ENCODE measurements at places on chromosomes 16 and 17. TPM values are rescaled to one million over a fixed set of nuclear protein-coding genes. Genes with fewer than 3 reads are reported as not detected.

Gene BRIP1
- total RNA-seq = 10.2 TPM

Gene NPIPA5
- 12.7 TPM for total RNA-seq

Gene P3H4
- total RNA-seq = 42.3 TPM

Gene NGFR
- 25.5 TPM for total RNA-seq

Gene ASGR2
- total RNA-seq = not detected

Gene SLFN13
- 8.6 TPM for total RNA-seq

Gene PSMD11
- 131 TPM for total RNA-seq

Gene CCL16
- total RNA-seq = not detected

Gene CCL4L2
- total RNA-seq = not detected

Gene CBX2
- total RNA-seq = 0.67 TPM

Gene MT1E
- 468 TPM for total RNA-seq

Gene WNT9B
- not detected for total RNA-seq

Gene JPH3
- total RNA-seq = not detected

GRCh38 chr16:80056324-80056723, 455.8 kb upstream of the MAF start:
- no peak for DNase-seq

DNA sequence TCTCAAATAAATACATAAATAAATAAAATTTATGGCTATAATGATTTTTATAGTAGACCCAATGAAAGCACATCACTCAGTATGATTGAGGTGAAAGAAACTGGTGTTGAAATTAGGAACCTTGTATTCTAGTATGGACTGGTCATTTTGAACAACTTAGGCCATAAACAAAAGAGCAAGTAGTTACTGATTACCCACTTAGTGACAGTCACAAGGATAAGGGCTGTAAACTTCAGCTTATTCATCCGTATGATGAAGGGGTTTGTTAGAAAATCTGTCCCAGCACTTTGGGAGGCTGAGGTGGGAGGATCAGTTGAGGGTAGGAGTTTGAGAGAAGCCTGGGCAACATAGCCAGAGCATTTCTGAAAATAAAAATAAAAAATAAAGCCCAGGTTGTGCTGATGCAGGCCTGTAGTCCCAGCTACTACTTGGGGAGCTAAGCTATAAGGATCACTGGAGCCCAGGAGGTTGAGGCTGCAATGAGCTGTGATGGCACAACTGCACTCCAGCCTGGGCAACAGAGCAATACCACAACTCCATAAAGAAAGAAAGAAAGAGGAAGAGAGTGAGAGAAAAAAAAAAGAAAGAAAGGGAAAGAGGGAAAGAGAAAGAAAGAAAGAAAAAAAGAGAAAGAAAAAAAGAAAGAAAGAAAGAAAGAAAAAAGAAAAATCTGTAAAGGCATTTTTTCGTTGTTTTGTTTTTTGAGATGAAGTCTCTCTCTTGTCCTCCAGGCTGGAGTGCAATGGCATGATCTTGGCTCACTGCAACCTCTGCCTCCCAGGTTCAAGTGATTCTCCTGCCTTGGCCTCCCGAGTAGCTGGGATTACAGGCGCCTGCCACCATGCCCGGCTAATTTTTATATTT, 4.2 kb upstream of the SPAG9 start:
- no peak for DNase-seq

DNA sequence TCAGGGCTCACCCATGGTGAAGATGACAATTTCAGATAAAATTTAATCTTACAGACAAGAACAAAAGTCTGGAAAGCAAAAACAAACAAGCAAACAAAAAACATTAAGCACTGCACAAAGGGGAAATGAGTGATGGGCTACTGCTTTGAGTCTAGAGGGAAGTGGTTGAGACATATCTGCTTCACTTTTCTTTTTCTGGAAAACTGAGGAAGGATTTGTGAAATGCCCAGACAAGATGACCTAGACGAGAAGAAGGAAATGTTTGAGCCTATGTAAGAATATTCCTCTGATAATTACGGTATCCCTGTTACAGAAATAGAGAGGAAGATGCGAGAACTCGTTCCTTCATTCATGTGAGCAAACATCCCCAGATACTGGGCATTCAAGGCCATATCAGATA, 11.5 kb upstream of the HYDIN start:
- DNase-seq = no peak

DNA sequence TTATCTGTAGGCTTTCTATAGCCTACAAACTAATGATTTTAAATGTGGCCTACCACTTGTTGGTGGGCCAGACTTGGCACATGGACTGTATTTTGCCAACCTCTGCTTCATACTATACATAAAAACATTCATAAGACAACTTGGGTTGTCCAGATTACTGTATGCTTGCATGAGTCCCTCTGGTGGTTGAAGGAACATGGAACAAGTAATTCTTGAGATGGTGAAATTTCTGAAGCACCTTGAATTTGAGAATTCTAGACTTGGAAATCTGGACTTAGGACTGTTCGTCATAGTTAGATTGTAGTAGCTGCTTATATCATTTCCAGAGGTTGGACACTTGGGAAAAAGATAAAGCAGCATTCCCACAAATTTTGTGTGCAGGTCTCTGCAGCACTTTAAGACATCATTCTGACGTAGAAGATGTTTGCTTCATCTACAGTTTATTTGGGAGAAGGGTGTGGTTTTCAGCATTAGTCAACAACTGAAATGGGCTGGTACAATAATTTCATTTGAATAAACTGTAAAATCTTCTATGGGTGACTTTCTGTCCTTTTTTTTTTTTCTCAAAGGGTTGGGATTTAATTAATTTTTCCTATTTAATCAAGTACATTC, 31.2 kb downstream of the NFATC3 start:
- peak; percentile 20 for DNase-seq

- peak; percentile 35 for DNase-seq
Observed at GRCh38 chr16:84700446-84701300, 873 bp downstream of the USP10 start.

DNA sequence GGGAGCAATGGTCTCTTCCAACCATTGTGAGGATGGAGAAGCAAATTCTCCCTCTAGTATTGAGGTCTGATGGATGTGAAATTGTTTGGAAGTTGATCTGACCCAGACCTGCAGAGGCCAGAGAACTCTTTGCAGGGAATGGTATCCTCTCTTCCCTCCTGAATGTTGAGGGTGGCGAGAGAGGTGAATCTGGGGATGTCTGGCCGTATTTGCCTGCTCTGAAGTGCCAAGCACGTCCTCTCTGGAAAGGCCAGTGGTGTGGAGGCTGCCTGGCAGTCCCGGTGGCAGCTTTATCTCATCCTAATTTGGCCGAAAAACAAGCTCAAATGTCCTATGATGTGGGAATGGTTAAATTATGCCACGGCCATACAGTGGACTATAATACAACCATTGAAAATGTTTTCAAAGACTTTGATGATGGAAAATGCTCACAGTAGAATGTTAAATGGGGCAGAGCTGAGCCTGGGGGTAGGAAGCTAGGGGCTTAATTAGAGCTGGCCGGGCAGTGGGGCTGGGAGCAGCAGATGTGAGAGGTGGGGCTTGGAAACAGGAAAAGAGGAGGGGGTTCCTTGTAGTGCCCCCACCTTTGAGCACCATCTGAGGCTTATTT, 30.8 kb downstream of the WSCD1 start:
- no peak for DNase-seq

GRCh38 chr16:52825892-52826291, 226.8 kb downstream of the CHD9NB start:
- DNase-seq = peak; percentile 38

DNA sequence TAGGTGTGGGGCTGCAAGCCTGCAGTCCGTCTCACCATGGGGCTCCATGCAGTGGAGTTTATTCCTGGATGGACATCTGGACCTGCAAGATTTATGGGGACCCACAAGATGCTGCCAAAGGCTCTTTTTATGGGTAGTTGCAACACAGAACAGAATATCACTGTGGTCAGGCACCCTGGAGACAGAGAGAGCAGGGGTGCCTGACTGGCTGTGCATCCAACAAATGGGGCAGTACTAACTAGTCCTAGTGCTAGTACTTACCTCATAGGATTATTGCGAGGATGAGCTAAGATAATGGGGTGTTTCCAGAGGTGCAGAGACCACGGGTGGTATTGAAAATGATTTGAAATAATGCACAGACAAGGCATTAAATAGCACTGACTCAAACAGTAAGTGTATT, 42.4 kb upstream of the MMP2 start:
- DNase-seq = no peak

GRCh38 chr16:31190818-31191444, 11.0 kb downstream of the FUS start:
- no peak for DNase-seq

- no peak for DNase-seq
Observed at GRCh38 chr16:87391324-87391949, 699 bp upstream of the MAP1LC3B start.

DNA sequence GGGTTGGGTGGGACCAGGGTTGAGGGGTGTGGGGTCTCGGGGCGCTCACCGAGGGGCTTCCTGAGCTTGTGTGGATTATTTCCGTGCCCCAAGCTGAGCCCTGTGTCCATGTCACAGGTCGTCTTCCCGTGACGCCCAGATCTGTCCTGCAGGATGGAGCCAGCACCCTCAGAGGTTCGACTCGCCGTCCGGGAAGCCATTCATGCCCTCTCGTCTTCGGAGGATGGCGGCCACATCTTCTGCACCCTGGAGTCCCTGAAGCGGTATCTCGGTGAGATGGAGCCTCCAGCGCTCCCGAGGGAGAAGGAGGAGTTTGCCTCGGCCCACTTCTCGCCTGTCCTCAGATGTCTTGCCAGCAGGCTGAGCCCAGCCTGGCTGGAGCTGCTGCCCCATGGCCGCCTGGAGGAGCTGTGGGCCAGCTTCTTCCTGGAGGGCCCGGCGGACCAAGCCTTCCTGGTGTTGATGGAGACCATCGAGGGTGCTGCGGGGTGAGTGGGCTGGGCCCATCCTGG, 1.0 kb downstream of the TELO2 start:
- peak; percentile 39 for DNase-seq

GRCh38 chr16:3092501-3092941, 6.6 kb downstream of the ZSCAN10 start:
- DNase-seq = no peak

GRCh38 chr16:57341441-57342303, 16.9 kb upstream of the CCL22 start:
- DNase-seq = peak; percentile 100

GRCh38 chr17:61294286-61294685, 105.4 kb upstream of the TBX2 start:
- DNase-seq = no peak

DNA sequence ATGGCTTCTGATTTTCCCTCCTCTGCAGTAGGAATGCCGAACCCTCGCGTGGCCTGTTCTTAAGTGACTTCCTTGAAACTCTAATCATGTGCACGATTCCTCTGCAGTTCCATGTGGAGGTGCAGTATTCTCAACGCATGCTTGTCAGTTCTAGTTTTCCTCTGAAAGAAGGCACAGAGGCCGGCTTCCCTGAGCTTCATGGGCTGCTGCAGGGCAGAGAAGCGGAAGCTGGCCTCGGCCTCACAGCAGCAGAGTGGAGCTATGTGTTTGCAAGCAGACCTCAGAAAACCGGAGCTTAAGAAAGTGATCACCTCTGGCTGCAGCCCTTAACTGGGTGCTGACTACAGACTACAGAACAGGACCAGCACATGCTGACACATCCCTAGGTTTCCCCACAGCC, 500.7 kb downstream of the GRIN2A start:
- DNase-seq = no peak

- DNase-seq = no peak
Observed at GRCh38 chr17:22505660-22506059, 813.3 kb downstream of the KCNJ18 start.

DNA sequence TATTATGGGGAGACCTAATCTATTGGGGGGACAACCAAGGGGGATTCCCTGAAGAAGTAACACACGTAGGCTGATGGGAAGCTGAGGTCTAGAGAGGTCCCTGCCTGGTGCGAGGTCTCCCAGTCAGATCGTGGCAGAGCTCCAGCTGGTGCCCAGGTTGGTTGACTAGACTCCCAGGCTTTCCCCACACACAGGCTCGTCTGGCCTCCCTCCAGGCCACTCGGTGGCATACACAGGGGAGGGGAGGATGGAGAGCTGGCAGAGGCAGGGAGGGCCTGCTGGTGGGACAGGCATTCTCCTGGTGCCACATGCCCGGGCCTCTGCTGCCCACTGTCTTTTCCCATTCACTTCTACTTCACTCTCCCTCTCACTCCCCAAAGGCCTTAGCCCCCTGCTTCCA, 8.5 kb upstream of the SOCS3 start:
- DNase-seq = no peak

DNA sequence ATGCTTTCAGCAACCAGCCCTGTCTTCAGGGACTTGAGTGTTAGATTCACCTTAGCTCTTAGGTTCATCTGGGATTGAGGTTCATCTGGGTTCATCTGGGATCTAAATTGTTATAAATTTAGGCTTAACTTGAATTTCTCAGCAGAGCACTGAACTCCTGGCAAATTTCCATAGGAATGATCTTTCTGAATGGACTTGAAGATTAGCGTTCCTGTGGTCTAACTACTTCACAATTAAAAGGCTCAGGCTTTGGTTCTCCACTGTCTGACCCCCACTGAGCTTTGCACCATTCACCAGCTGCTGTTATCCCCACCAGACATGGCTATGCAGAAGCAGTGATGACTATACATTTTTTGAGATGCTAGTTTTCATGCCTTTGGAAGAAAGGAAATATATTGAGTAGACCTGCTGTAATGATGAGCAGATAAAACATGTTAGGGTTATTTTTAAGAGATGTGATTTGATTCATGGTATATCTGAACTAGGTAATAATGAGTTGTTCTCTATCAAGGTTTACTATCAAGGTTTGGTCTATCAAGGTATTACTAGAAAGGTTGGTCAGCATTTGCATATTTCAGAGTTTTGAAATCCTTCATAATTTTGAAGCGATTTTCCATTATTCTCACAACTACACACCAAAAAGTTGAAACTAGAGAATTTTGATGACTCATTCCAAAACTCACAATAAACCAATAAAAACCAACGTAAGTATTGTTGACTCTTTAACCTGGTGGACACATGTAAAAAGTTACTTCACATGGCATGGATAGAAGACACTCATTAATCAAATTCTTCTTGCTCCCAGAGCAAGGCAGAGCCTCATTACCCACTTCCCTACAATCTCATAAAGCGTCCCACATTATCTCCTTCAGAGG, 71.7 kb downstream of the SNX11 start:
- no peak for DNase-seq

- DNase-seq = no peak
Observed at GRCh38 chr17:54972406-54973138, 4.0 kb downstream of the STXBP4 start.

DNA sequence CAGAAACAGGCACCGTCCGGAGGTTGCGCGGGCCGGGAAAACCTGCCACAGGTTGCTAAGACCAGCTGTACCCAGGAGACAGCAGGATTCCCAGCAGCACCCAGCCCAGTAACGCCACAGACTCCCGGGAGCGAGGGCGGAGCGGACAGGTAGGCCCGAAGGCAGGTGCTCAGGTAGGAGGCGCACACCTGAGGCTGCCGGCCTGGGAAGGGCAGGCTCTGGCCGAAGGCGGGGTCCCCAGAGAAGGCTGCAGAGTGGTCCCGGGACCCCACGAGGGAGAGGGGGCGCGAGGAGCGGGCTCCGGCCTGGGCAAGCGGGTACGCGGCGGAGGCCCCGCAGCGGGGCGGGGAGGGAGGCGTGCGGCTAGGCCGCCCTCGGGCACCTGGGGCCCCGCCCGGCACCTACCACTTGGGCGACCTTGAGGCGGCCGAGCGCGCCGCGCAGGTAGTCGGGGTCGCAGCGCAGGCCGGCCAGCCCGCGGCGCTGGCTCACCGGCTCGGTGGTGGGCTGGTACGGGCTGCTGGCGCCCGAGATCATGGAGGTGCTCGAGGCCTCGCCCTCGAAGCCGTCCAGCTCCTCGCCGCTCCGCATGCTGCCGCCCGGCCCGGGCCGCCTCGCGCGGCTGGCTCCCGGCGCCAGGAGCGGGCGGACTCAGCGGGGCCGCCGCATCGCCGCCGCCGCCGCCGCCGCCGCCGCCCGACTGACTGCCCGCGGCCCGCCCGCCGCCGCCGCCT, 441 bp downstream of the CMTM4 start:
- DNase-seq = peak; percentile 65
